ENCODE measurements at places on chromosomes 11 and 22. TPM values are rescaled to one million over a fixed set of nuclear protein-coding genes. Genes with fewer than 3 reads are reported as not detected.

The MRGPRF gene
- total RNA-seq: 33.0 TPM

The SYCE3 gene
- not detected for total RNA-seq

The LINC01488 gene
- not detected for total RNA-seq

The OR56A4 gene
- not detected for total RNA-seq

The ACRV1 gene
- total RNA-seq: not detected

The NCR3LG1 gene
- 6.6 TPM for total RNA-seq

The CCDC157 gene
- total RNA-seq: 1.2 TPM

The LRRC10B gene
- not detected for total RNA-seq

The PHF21B gene
- not detected for total RNA-seq

The SLC22A25 gene
- not detected for total RNA-seq

The KCNQ1 gene
- total RNA-seq: not detected

All from aortic smooth muscle cell (primary cell).